ENCODE measurements at places on chromosomes 5 and 9.

DNA sequence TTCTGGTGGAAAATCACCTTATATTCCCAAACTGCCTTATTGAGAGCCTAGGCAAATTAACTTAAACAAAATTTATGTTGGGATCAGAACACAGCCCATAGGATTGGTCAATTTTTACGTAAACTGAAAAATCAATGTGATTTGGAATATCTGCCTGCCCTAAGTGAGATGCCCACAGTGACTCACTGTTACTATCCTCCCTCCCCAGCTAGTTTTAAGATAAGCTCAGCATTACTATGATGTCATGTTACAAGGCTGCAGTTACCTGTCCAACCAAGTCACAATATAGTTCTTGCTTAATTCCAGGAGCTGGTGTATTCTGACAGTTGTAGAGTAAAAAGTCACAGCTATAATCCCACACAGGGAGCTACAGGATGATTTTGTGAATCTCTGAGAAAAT lies 23.1 kb downstream of the SKP1 start:
- DNase-seq = no peak

DNA sequence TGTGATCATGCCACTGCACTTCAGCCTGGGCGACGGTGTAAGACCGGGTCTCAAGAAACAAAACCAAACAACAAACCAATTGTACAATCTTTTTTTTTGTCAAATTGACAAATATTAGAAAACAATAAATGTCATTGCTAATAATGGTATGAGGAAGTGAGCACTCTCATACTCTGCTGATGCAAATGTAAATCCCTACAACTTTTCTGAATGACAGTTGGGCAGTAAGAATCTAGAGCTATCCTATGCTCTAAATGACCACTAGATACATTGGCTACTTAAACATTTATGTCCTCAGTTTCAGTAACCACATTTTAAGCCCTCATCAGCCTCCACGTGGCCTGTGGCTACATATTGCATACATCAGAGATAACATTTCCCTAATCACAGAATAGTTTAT lies 256.2 kb downstream of the FER start:
- DNase-seq = no peak

GRCh38 chr5:175253597-175253996 lies 190.4 kb downstream of the DRD1 start:
- DNase-seq = no peak

DNA sequence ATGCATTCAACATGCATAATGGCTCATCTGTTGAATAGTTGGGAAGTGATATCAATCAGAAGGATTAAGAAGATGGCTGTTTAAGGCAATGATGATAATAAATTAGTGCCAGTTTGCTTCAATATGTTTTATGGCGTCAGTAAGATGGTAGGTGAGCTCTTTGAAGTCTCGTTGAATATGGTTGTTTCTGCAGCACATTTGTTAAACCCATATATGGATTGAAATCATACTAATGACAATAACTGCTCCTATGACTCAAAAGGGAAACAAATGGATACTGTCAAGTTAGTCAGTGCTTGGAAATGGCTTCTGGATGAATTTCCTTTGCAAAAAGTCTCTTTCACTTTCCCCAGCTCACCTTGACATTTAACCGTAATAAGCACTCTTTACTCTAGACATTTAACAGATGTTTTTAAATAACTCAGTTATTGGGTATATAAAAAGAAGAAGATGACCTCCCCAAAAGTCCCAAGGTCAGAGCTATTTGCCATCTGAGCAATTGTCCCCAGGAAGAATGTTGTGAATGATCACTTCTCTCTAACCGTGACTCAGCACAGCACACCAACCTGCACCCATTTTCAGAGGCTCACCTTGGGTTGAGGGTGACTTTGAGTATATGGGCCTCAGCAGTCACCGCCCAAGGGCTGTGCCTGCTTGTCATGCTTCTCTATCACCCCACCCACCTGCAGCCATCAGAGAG lies 133.4 kb downstream of the GRIA1 start:
- DNase-seq = no peak

GRCh38 chr9:6355728-6356127 lies 27.6 kb downstream of the TPD52L3 start:
- DNase-seq = no peak

DNA sequence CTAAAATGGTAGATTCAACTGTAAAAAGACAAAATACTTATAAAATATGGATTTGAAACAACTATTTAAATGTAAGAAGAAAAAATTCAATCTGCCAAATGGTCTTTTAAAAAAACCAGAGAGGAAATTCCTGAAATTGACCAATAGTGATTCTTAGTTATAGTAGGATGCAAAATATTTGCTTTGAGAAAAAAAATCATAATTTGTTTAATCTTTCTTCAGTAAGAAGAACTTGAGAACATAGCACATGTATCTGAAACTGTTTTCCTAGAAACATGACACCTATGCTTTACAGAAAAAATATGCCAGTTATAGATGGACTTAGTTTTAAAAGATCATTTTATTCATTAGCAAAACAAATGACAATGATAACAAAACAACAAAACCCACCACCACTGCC lies 186.9 kb upstream of the CD180 start:
- DNase-seq = no peak

DNA sequence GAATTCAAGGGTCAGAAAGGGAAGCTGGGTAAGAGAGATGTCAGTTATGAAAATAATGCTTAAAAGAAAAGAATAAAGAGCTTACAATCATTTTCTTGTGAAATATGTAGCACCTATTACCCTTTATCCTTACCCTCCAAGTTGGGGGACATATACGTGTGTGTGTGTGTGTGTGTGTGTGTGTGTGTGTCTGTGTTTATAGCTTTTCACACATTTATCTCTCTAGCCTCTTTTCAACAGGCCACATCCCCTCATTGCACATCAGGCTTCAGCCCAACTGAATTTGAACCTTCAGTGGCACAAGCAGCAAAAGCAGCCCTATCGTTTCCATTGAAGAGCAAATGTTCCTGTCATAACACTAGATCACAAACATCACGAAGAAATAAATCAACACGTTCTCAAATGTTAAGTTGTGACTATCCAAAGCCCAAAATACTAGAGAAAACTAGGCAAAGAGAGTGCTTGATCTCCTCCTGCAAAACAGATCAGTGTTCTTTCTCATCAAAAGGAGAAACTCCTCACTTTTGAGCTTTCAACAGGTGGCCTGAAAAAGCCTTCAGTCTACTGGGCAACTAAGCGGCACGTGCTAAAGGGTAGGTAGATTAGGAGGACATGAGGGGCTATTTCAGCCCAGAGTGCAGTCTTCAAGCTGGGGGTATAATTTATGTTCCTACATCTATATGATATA lies 416.4 kb downstream of the EFNA5 start:
- DNase-seq = no peak

DNA sequence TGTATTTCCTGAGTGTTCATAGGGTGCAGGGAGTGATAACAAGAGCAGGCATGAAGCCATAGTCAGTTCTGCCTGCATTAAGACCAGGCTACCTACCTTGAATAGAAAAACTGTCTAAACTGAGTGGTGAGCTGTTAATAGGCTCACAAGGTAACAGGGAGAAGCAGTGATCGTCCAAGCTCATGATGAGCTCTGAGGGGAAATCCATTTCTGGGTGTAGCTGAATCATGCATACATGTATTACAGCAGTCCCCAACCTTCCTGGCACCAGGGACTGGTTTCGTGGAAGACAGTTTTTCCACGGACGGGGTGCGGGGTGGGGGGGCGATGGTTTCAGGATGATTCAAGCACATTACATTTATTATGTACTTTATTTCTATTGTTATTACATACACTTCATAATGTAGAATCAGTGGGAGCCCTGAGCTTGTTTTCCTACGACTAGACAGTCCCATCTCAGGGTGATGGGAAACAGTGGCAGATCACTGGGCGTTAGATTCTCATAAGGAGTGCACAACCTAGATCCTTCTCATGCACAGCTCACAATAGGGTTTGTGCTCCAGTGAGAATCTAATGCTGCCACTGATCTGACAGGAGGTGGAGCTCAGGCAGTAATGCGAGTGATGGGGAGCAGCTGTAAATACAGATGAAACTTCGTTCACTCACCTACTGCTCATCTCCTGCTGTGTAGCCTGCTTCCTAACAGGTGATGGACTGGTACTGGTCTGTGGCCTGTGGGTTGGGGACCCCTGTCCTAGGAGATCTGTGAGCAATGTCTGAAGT lies 100.0 kb upstream of the IL6ST start:
- DNase-seq = no peak
